ENCODE measurements at places on chromosomes 1 and 21. TPM values are rescaled to one million over a fixed set of nuclear protein-coding genes. Genes with fewer than 3 reads are reported as not detected.

The SDC3 gene
- total RNA-seq = 25.6 TPM

The CBR3 gene
- total RNA-seq = 17.7 TPM

The RFX5 gene
- total RNA-seq = 25.9 TPM

The TIMM17A gene
- 81.5 TPM for total RNA-seq

The KDF1 gene
- 10.0 TPM for total RNA-seq
